ENCODE measurements at places on chromosomes 3 and 15. TPM values are rescaled to one million over a fixed set of nuclear protein-coding genes. Genes with fewer than 3 reads are reported as not detected.

- H3K27ac ChIP-seq = no peak overlapping the region
- no peak overlapping the region for H3K4me3 ChIP-seq
- H3K27me3 ChIP-seq = no peaks in the 10 kb centered on the region
- H3K4me1 ChIP-seq = peaks cover 52% of the 10 kb centered on the region
- H3K36me3 ChIP-seq = peaks cover 5% of the 10 kb centered on the region
- DNase-seq = no peak
These were observed 117.8 kb downstream of the XXYLT1 start for GRCh38 chr3:195153130-195153529.

GRCh38 chr3:179450901-179451264 lies 387 bp downstream of the GNB4 start:
- peak overlapping the region; percentile 85 for H3K4me3 ChIP-seq
- H3K27ac ChIP-seq = peak overlapping the region; percentile 79
- no peak for DNase-seq
- H3K27me3 ChIP-seq = peaks cover 60% of the 10 kb centered on the region
- H3K36me3 ChIP-seq = peaks cover 2% of the 10 kb centered on the region
- peaks cover 22% of the 10 kb centered on the region for H3K4me1 ChIP-seq

GRCh38 chr3:29901097-29901496 lies 620.2 kb downstream of the RBMS3 start:
- H3K27me3 ChIP-seq = no peaks in the 10 kb centered on the region
- no peaks in the 10 kb centered on the region for H3K4me1 ChIP-seq
- H3K36me3 ChIP-seq = no peaks in the 10 kb centered on the region
- H3K4me3 ChIP-seq = no peak overlapping the region
- H3K27ac ChIP-seq = no peak overlapping the region

DNA sequence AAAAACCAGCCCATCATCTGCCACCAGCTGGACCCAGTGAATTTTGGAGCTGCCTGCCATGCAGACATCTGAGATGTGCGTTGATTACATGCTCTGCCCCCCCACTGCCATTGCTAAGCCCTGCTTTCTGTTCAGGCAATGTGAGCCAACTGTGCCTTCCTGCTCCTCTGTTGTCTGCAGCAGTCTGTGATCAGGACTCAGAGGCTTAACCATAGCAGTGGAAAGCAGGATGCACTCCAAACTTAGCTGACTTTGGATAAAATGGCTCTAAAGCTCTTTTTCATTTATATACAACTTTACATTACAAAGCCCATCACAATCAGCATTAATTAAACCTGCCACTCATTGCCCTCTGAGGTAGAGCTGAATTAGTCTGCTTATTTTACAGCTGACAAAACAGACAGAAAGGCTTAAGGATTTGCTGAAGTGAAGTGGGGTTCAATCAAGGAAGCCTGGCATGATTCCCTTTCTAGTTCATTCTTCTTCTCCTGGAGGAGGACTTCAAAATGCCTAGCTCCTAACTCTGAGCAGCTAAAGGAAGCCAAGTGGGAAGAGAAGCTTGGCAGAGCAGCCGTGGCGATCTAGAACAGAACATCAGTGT lies 15.7 kb upstream of the RPS27L start:
- DNase-seq = no peak
- no peaks in the 10 kb centered on the region for H3K27me3 ChIP-seq
- H3K4me3 ChIP-seq = no peak overlapping the region
- H3K36me3 ChIP-seq = no peaks in the 10 kb centered on the region

GRCh38 chr15:67120009-67120838 lies 54.8 kb downstream of the SMAD3 start:
- H3K27me3 ChIP-seq = no peaks in the 10 kb centered on the region
- peaks cover 28% of the 10 kb centered on the region for H3K36me3 ChIP-seq
- peak overlapping the region; percentile 58 for H3K4me3 ChIP-seq
- H3K27ac ChIP-seq = peak overlapping the region; percentile 95

Gene GPR87
- not detected for total RNA-seq
